NCI-H2081 treated with DMSO at 0.1 percent for 48 hours (cell line): ENCODE measurements at places on chromosomes 6 and 20.

GRCh38 chr6:23663652-23664051 is 462.4 kb upstream of the NRSN1 start:
- DNase-seq: no peak

DNA sequence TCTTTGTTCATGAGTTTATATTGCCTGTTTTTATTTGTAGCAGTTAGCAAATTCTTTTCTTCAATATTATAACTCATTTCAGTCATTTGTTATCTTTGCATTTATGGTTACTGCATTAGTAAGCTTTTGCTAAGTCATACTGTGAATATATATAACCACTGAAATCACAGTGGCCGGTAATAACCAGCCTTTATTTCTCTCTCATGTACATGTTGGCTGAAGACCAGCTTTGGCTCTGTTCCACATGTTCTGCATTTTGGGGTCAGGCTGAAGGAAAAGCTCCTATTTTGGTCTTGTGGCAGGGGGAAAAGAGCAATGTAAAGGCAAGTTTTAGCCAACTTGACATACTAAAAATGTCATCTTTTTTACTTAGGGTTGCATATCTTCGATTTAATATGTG is 276.3 kb downstream of the BCKDHB start:
- no peak for DNase-seq

DNA sequence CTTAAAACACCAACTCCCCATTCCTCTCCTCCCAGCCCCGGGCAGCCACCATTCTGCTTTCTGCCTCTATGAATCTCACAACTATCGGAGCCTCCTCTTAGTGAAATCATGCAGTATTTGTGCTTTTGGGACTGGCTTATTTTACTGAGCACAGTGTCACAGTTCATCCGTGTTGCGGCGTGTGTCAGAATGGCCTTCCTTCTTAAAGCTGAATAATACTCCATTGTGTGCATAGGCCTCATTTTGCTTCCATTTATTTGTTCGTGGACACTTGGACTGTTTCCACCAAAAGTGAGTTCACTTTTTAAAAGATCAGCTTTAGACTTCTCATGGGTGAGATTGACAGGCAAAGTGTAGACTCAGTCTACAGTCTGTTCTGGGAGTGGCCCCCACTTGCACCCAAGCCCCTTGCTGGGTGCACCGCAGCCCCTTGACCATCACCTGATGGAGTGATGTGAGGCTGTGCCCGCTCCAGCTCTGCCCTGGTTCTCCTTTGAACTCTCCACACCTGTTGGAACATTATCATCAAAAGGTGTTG is 12.6 kb downstream of the DUSP22 start:
- no peak for DNase-seq

GRCh38 chr6:38178584-38178886 is 359.0 kb downstream of the ZFAND3 start:
- DNase-seq: no peak

DNA sequence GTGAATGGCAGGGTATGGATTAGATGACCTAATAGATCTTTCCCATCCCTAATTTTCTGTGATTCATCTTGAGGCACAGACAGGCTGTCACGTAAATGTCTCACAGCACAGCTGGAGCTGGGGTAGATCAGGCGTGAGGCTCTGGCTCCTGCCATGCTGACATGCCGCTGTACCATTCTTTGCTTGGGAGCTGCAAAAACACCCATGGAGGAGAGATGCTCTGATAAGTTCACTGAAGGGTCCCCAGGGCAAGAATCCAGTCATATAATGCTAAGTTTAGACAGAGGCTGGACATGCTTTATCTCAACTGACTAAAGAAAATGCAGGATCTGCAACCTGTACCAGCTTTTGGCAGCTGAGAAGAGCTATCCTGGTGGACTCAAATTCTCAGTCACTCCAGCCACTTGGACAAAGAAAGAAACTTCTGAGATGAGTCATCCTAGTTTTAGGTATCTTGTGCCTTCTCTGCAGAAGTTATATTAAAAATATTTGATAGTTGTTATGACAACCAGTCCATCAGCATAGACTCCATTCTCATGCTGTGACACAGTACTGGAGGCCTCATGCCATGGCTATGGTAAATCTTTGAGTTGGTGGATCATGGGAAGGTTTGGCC is 185.1 kb upstream of the RAB32 start:
- DNase-seq: no peak

GRCh38 chr6:40042232-40042631 is 108.0 kb upstream of the MOCS1 start:
- no peak for DNase-seq

GRCh38 chr6:166466178-166467122 is 83.7 kb upstream of the MPC1 start:
- no peak for DNase-seq

- no peak for DNase-seq
Measured at GRCh38 chr6:35663447-35664235, 25.1 kb downstream of the FKBP5 start.

GRCh38 chr6:34236131-34236442 is 586 bp upstream of the HMGA1 start:
- DNase-seq: no peak

DNA sequence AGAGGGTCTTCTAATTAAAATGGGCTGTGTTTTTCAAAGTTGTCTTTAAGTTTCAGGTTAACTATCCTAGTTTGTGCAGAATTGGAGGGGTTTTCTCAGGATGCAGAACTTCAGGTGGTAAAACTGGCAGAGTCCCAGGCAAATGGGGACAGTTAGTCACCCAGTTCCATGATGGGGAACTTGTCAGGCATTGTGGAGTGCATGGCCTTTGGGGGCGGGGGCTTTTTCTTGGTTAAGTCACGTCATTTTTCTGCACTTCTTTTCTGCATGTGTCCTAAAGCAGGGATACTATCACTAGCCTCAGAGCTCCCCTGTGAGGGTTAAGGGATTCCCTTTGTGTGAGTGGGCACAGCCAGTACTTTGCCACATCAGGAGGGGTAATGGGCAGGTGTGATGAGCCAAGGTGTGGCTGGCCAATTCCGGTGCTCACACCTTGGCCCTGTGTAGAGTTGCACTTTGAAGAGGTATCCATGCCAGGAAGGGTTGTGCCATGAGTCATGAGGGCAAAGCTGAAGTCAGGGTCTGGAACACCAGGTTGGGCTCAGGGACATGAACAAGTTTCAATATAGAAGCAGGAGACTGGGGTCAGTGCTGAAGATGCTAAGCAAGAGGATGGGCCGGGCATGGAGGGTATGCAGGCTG is 126.0 kb upstream of the RREB1 start:
- DNase-seq: no peak

DNA sequence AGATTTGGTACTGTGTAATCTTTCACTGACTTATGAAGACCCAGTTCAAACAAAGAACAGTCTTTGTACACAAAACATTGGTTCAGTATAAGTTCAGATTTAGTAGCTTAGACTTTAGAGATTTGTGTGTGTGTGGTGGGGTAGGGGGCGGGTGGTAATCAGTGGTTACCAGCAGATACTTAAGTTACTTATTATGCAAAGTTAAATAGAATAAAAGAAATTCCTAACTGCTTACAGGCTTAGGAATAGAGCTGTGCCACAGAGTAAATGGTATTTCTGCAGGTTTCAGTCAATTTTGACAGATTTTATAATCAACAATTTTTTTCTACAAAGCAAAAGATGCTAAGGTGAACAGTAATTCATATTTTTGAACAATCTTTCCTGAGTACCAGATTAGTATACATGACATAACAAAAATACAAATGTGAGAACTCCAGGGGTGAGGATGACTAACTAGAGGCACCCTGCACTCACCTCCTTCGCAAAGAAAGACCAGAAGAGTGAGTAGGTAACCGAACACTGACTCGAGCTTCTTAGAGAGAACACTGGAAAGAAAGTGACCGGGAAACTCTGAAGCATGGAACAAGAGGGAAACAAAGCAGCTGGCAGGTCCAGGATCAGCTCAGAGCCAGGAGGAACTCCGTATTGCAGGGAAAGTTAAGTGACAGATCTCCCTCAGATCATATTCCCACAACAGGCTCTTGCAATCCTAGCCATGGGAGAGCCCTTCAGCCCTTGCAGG is 560.6 kb downstream of the COL12A1 start:
- DNase-seq: no peak

DNA sequence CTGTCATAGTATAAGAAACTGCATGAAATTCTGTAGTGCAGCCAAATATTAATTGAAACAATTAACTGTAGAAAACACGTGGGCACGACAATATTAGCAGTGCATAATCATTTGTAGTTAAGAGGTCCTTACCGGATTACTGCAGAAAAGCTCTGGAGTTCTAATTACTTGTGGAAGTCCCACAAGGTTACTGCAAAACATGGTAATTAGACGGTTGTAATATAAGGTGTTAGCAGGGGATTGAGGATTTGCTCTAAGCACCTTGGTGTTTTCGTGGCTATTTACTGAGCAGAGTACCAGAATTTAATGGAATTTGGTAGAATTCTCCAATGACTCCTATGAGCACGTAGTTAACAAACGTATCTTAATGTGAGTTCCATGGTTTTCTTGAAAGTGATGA is 473.6 kb upstream of the AGPAT4 start:
- no peak for DNase-seq

- peak; percentile 26 for DNase-seq
Measured at GRCh38 chr6:24357336-24358218, at the start of gene DCDC2. Gene DCDC2 (minus strand): TSS chr6:24358059. CDS start chr6:24357750, 309 bp downstream.

GRCh38 chr6:117552618-117553017 is 49.7 kb downstream of the GOPC start:
- no peak for DNase-seq

DNA sequence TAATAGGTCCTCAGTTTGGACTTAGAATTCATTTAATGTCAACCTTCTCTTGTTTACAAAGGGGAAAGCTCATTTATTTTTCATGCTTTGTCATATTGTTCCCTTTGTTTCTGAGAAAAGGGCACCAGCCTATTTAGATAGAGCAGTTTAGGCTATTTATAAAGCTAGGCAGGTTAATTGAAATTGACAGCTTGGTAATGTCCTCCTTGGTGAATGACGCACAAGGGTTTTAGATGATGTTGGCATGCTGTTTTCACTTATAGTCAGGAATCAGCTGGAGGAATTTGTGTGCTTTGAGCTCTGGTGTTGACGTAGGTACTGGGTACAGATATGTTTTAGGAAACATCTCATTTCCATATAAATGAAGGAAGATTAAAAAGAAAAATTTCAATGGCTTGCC is 45.2 kb downstream of the BCKDHB start:
- DNase-seq: no peak

- no peak for DNase-seq
Measured at GRCh38 chr6:111745186-111745585, 128.1 kb downstream of the FYN start.

GRCh38 chr6:166244353-166245045 is 63.7 kb downstream of the PRR18 start:
- no peak for DNase-seq
